Trophoblast cell (in vitro differentiated cells and primary cell): ENCODE measurements at places on chromosomes 6 and 20.

DNA sequence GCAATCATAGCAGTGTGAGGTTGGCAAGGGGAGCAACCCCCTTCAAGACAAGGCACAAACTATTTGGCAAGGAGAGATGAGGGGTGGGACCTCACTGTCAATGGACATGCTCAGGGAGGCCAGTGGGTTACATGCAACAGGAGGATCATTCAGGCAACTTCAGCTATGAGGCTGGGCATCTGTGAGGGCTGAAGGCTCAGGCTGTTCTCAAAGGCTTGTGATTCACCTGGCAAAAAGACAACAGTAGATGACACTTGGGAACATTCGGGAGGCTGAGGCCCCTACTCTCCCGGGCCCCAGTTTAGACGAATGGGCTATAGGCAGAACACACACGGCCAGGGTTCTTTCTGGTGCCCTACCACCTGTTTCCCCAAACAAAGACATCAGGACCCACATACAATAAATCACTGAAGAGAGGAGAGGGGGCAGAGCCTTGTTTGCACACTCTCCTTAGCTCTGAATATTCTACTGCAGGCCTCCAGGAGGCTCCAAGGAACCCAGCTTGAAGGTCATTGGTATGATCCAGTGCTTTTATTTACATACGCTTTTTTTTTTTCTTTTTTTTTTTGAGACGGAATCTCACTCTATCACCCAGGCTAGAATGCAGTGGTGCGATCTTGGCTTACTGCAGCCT lies 7.9 kb downstream of the TUBB start:
- no peak for DNase-seq

GRCh38 chr20:61750093-61750492 lies 315.6 kb downstream of the TAF4 start:
- no peak for DNase-seq

DNA sequence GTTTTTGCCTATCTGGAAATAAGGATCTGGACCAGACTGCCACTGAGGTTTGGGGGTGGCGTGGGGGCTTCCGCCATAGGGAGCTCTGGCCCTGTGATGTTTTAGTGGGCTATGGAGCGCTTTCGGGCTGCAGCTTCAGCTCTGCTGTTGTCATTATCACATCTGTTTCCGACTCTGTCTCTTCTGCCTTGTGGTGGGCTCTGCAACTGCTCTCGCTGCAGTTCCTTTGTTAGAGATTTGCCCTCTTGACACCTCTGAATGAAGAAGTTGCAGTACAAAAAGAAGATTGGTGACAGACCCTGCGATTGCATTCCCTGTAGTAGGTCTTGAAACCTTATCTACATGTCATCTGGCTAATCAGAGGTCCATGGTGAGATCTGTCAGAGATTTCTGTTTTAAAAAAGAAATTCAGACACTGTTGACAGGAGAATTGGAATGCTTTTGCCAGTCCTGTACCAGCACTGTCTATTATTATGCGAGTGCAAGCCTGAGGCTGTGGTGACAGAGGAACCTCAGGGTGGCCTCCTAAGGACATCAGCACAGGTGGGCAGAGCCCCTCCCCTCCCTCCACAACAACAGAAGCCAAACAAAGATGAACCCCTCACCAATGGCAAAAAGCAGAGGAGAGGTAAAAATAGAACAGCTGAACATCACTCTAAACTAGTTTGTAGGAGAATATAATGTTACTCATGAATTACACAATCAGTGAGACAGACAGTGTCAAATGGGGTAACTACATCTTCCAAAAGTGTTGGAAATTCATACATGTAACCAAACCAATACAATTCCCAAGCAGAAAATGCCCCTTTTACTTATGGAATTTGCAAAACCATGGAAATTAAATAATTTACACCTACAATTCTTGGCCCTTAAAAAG lies 63.5 kb upstream of the DEFB112 start:
- DNase-seq, result no peak

DNA sequence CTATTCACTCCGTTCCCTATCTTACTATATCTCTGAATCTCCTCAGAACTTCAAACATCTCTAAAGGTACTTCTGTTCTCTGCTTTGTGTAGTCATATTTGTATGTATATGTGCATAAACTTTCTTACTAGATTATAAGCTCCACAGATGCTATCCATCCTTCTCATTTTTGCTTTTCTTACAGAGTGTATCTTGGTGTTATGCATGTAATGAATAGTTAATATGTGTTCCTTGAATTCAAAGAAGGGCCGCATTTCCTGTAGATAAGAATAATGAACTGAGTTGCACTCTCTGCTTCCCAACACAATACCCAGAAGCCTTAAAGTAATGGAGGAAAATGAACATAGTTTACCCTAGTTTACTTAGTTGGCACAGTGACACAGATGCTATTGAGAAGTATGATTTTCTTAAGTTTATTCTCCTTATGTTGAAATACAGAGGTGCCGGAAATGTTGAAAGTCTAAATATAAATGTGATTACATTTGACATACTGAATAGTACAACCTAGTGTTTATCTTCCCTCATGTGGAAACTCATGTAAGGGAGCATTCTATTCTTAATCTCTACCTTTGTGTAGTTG lies 6.0 kb downstream of the NUS1 start:
- no peak for DNase-seq

GRCh38 chr6:111872401-111873177 lies 663 bp downstream of the FYN start:
- DNase-seq, result no peak
